ENCODE measurements at places on chromosomes 3 and 15.

- no peak for DNase-seq
Measured at GRCh38 chr15:78047761-78048627, 29.5 kb downstream of the TBC1D2B start.

DNA sequence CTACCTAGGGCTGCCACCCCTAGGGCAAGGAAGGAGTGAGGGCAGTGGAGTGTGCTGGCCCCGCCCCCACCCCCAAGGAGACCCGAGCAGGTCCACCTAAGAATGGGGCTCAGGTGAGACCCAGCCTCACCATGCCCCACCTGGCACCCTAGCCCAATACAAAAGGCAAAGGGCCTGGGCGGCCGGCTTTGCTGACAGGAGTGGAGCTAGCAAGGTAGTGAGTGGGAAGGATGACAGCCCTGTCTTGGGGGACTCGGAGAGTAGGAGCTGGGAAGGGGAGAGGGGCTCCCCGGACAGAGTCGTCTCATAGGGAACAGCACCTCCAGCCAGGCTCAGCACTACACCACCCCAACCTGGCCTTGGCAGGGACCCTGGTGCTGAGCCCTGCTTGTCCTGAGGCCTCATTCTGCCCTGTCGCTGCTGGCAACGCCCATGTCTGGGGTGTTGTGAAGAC lies 12.1 kb downstream of the C15orf39 start:
- DNase-seq, result no peak

- no peak for DNase-seq
Measured at GRCh38 chr15:85839643-85840042, 44.9 kb upstream of the KLHL25 start.

GRCh38 chr3:144097163-144097562 lies 125.5 kb downstream of the DIPK2A start:
- no peak for DNase-seq

- no peak for DNase-seq
Measured at GRCh38 chr3:117743993-117744392, 1034.4 kb downstream of the TUSC7 start.
